ENCODE measurements at places on chromosomes 7 and 10. TPM values are rescaled to one million over a fixed set of nuclear protein-coding genes. Genes with fewer than 3 reads are reported as not detected.

The LSM5 gene
- polyA plus RNA-seq = 90.2 TPM

The SGCE gene
- 7.9 TPM for polyA plus RNA-seq

The GDF2 gene
- not detected for polyA plus RNA-seq

The ANKRD30A gene
- not detected for polyA plus RNA-seq

The OR6V1 gene
- not detected for polyA plus RNA-seq

The TMEM196 gene
- not detected for polyA plus RNA-seq

The ZNF655 gene
- polyA plus RNA-seq = 46.2 TPM

The CALML5 gene
- polyA plus RNA-seq = 11.4 TPM

The GBX1 gene
- not detected for polyA plus RNA-seq

The HYAL4 gene
- polyA plus RNA-seq = 0.39 TPM

The MBL2 gene
- polyA plus RNA-seq = not detected

The MKX gene
- 0.01 TPM for polyA plus RNA-seq

The PTF1A gene
- not detected for polyA plus RNA-seq

The MYL7 gene
- 2.9 TPM for polyA plus RNA-seq

The PTPRN2 gene
- polyA plus RNA-seq = not detected

The NAT16 gene
- polyA plus RNA-seq = not detected

The LBX1 gene
- not detected for polyA plus RNA-seq

The TAC1 gene
- polyA plus RNA-seq = not detected

The DMTF1 gene
- 98.4 TPM for polyA plus RNA-seq

The DLX6 gene
- polyA plus RNA-seq = 0.05 TPM

The STEAP4 gene
- 0.52 TPM for polyA plus RNA-seq

The STK31 gene
- polyA plus RNA-seq = 0.01 TPM
